ENCODE measurements at places on chromosomes 6 and 20.

DNA sequence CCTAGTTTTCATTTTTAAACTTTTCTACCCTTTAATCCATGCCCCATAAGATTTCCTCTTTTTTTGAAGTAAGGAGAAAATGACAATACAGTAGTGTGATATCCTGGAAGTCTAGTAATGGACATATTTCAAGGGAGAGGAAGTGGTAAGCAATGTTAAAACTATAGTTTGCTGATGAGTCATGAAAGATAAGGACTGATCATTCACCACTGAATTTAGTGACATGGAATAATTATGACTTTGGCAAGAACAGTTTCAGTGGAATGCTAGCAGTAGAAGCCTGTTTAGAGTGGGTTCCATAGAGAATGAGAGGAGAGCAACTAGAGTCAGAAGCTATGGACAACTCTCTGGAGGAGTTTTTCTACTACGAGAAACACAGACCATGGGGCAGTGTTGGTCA, 24.9 kb upstream of the SLC2A12 start:
- DNase-seq: no peak

- DNase-seq: no peak
Observed at GRCh38 chr6:26576407-26576843, 20.3 kb upstream of the ABT1 start.

- no peak for DNase-seq
Observed at GRCh38 chr20:49964964-49965780, 17.6 kb upstream of the SNAI1 start.

- DNase-seq: peak; percentile 89
Observed at GRCh38 chr6:13733178-13733887, 21.7 kb upstream of the RANBP9 start.
